ENCODE measurements at places on chromosomes 13 and 19.

DNA sequence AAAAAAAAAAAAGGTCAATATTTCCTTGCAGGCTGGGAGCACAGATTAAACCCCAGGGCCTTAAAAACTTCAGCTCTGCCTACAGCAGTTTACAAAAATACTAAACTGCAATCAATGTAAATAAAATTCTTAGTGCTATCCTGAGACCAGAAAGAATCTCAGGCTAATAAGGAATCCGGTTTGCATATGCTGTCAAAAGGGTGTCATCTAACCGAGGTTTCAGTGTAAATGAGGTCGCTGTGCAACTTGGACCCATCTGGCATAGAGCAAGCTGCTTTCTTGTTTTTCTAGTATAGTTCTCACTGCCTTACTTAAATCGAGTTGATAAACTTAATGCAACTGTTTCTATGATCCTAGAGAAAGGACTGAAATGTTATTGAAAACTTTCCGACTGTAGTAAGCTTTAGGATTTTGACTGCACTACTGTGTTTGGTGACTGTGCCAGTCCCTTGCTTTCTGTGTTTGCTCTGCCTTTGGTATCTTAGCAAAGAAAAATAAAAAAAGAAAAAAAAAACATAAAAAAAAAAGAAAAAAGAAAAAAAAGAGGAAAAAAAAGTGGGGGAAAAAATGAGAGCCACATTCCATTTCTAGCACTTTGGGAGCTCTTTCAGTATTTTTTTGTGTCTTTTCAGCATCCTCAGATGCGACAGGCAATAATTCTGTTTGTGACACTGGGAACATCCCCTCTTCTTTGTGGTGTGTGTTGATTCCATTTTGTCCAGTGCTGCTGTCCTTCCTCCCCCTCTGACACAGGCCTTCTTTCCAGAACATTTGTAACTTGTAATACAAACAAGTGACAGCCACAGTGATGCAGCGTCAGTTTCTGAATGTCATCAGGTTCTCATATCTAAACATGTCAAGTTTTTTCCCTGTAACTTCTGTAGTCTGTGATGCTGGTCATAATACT, 340.5 kb downstream of the ZNF536 start:
- DNase-seq = no peak

- DNase-seq = no peak
Observed at GRCh38 chr19:23312515-23312914, 62.3 kb upstream of the ZNF724 start.

- peak; percentile 89 for DNase-seq
Observed at GRCh38 chr13:113411216-113412023, 41.9 kb downstream of the ADPRHL1 start.

- no peak for DNase-seq
Observed at GRCh38 chr13:52944697-52945096, 83.9 kb upstream of the OLFM4 start.

DNA sequence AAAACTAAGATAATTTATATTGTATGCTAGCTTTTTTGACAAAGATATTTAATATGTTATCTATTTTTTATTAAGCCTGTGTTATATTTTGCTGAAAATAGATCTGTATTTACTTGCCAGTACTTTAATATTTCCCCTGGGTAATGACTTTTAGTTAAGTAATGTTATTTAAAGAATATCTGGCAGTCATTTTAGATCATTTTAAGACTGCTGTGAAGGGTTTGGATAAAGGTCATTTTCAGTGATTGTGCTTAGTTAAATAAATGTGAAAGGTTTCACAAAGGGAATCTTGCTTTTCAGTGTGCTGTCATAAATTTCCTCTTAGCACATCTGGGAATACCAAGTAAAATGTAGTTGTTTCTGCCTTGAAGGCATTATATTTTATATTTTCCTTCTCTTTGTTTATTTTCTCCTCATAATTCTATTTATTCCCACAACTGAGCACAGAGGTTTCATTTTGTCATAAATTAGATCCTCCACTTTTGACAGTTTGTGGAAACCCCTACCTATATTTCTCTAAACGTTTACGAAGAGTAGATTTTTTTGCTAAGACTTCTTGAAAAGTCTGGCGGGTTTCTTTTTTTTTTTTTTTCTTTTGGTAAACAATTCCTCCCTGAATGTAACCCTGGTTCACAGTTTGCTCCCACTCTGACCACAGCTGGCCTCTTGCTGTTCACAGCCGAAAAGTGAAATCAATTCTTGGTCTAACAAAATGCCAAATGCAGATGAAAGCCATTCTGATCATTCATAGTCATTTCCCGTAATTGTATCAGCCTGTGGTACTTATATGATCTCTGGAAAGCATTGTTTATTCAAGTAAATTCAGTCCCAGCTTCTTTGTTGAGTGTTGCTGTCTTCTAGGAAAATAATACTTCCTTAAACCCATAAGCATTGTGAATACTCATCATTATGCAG, 87.8 kb downstream of the MAB21L1 start:
- no peak for DNase-seq

DNA sequence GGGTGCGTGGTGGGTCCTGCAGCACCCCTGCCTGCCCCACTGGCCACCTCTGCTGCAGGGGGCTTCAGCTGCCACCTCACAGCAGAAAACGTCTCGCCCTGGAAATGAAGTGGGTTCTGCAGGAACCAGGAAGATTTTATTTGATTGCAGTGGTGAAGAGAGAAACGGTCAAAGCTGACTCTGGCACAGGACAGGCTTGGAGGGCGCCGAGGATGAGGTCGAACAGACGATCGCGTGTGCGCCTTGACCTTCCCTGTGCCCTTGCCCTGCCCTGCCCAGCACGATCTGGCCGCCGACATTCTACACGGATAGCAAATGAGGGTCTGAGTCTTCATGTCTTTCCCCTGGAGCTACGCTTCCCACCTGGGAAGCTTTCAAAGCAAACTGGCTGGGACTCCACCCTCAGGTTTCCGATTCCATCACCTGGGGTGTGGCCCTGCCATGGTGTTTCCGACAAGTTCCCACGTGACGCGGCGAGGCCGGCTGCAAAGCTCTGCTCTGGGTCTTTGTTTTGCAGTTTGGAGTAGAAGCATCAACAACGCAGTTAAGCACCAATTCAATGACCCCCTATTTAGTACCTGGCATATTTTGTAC, 50.3 kb upstream of the TUBGCP3 start:
- no peak for DNase-seq

Data from AG04450 (cell line).